ENCODE measurements at places on chromosomes 12 and 14.

DNA sequence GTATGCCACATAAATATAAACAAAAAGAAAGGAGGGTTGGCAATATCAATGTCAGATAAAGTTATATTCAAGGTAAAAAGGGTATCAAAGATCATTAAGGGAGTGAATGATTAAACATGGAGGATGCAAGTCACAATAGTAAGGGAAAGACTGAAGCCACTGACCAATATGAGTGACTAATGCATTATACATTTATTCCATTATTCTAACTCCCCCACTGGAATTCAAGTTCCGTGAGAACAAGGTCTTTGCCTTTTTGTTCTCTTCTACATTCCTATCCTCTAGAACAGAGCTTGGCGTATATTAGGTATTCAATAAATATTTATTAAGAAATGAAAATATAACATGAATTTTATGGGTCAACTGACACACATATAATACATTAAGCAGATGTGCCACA is 30.7 kb downstream of the MAP4K5 start:
- DNase-seq: peak; percentile 89

- DNase-seq: peak; percentile 47
Measured at GRCh38 chr12:65522956-65523860, 244.7 kb downstream of the MSRB3 start.

- no peak for DNase-seq
Measured at GRCh38 chr14:92694807-92695206, 53.6 kb downstream of the LGMN start.

GRCh38 chr14:34623506-34623905 is 6.4 kb downstream of the SNX6 start:
- DNase-seq: peak; percentile 14

DNA sequence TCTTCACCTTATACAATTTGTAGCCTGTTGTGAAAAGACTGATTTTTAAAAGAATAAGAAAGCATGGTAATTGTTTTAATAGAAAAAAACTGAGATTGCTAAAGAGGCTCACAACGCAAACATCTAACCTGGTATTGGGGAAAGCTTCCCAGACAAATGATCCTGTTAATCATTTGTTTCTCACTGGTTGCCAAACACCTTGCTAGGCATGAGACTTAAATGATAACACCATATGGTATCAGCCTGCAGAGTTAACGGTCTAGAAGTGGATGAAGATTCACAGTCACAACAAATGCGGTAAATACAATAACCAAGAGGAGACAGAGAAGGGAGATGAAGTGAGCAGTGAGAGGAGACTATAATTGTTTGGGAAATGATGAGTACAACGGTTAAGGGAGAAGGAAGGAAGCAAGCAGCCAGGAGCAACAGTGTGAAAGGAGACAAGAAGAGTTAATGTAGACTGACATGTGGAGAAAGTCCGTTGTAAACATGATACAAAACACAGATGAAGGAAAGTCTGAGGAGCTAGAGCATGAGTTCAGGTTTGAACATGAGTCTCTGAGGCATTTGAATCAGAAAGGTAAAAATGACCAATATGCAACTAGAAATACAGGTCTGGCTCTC is 19.8 kb downstream of the GXYLT1 start:
- no peak for DNase-seq

DNA sequence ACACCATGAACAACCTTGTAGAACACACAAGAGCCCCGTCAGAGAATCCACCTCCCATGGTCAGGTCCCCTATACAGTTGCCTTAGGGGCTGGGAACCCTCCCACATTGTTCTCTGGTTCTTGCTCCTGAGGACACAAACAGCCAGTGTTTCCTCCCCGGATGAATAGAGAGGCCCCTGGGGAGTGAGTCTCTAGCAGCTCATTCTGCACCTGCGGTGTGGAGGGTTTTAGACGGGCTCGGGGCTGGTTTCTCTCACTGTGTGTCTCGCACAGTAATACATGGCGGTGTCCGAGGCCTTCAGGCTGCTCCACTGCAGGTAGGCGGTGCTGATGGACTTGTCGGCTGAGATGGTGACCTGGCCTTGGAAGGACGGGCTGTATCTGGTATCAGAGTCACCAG is 1052.1 kb downstream of the TMEM121 start:
- no peak for DNase-seq

- no peak for DNase-seq
Measured at GRCh38 chr12:120846721-120847120, 57.4 kb downstream of the SPPL3 start.

- no peak for DNase-seq
Measured at GRCh38 chr12:131060011-131060703, 106.5 kb downstream of the ADGRD1 start.

GRCh38 chr12:93419388-93420034 is 22.2 kb downstream of the UBE2N start:
- peak; percentile 81 for DNase-seq

DNA sequence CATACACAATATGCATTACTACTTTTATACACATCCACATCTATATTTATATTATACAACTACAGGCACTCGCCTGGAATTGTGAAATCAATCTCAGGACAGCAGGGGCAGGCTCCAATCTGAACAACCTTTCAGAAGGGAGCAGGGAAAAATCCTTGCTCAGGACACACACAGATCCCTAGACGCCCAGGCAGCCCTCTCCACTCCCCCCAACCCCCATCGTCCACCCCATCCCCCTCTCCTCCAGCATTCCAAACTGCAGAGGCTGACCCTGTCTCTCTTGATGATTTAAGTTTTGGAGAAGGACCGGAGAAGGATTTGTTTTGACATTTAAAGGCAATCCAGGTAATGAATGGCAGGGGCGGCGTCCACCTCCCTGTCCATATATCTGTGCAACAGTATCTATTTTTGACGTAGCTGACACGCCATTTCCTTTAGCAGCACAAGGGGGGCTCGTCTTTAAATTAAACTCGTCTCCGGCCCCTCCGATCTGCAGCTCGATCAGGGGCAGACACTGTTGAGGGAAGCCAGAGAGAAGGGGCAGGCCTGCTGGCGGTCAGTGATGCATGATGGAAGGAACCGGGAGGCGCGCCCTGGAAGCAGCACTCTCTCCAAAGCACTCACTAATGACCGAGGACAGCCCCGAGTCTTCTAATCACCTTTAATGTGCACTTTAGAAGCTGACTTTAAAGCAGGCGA is 95.0 kb upstream of the TBX5 start:
- no peak for DNase-seq

GRCh38 chr12:79687711-79688260 is 3.0 kb downstream of the PAWR start:
- DNase-seq: no peak

- no peak for DNase-seq
Measured at GRCh38 chr14:43532825-43533416, 974.2 kb downstream of the FSCB start.

DNA sequence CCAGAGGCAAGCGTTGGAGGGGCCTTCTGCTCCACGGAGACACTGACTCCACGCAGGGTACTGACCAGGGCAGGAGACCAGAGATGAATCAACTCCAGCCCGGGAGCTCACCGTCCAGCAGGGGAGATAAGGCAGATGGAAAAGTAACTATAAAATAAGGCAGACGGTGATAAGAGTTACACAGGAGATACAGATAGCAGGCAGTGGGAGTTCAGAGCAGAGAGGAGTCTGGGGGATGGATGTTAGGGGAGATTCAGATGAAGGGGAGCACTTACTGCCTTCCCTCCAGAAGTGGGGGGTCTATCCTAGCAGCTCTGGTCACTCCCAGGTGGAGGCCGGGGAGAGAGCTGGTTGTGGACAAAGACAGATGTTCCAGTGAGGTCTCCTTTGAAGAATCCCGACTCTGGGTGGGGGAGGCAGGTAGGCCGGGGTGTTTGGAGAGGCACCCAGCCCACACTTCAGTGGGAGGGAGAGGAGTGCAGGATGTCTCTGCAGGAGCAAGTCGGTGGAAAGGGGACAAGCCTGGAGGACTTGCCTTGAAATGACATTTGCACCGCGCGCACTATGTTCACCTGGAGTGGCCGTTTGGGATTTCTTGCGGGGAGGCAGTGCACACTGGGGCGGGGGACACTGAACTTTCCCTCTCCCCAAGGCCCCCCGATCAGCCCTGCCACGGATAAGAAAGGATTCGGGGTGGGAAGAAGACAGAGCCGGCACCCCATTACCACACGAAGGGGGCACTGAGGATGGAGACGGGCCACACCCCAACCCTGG is 1.2 kb downstream of the PITPNM2 start:
- no peak for DNase-seq

DNA sequence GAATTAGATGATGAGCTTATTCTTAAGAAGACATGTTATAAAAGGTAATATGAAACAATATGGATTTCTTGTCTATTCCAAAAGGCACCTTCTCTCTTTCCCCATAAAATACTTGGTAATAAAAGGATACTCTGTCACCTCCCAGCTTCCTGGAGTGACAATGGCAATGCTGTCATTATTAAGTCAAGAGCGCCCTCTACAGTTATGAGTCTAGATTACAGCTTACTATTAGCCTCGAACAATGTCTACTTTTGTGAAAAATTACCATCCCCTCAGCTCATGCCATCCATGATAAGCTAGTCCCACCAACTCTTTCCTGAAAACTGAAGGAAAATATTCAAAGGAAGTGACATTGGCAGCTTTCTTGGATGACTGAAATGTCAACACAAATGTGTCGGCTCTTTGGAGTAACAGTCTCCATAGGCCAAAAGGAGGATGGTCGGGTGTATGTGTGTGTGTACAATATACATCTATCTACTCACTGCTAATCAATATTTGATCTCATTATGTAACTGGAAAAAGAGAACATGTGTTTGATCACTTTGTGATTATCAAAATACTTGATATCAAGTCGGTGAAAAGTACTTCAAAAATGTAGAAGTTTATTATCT is 48.7 kb upstream of the CDKN3 start:
- DNase-seq: peak; percentile 66

- no peak for DNase-seq
Measured at GRCh38 chr12:4471256-4471655, 25.6 kb upstream of the FGF6 start.

DNA sequence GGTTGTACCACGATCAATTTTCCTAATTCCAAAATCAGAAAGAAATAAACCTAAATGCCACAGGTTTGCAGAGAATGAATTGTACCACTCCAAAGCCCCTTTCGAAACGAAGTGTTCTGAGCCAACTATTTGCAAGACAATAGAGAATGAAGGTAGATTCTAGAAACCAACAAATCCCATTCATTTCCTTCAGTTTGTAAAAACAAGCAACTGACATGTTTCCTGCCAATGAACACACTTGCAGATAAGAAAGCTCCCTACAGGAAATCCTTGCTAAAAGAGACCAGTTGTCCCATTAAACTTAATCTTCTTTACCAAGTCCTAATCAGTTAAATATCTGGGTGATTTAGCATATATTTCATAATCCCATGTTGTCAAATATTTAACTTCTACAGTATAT is 198.4 kb upstream of the FOXN3 start:
- peak; percentile 72 for DNase-seq

- DNase-seq: peak; percentile 81
Measured at GRCh38 chr12:31574803-31575575, 15.9 kb downstream of the DENND5B start.

GRCh38 chr14:90587918-90588317 is 191.1 kb downstream of the CALM1 start:
- no peak for DNase-seq

DNA sequence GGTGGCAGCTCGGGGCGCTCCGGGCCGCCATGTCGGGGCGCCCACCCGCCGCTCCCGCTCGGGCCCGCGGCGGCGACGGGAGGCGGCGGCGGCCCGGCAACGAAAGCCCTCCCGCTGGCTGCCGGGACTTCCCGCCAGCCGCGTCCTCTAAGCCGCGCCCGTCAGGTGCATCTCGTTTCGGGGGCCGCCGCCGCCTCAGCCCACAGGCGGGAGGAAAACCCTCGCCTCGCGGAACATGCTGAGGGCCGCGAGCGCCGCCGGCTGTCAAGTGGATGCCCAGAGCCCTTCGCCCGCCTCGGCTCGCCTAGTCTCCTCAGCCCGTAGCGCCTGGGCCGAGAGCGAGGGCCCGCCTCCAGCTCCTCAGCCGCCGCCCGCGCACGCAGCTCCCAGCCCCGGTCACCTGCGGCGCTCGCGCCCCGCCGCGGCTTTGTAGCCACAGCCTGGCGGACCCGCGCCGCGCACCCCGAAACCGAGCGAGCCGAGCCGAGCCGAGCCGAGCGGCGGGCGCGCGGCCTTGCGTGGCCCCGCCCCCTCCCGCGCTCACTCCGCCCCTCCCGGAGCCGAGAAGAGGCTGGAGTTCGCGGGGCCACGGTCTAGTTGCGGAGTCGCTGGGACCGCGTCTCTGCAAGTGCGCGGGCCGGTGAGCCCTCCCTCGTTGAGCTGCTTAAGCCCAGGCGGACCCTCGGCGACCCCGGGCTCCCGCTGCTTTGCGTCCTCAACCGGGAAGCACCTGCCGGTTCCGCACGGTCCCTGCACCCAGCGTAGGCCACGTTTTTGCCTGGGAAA is at the start of gene EML5:
TSS of gene EML5 (minus strand) at position 481 of the 786 bp plus-strand sequence. CDS start at position 31, 450 bp downstream.
- DNase-seq: peak; percentile 45

GRCh38 chr12:18275981-18276380 is 14.7 kb downstream of the PIK3C2G start:
- DNase-seq: no peak

DNA sequence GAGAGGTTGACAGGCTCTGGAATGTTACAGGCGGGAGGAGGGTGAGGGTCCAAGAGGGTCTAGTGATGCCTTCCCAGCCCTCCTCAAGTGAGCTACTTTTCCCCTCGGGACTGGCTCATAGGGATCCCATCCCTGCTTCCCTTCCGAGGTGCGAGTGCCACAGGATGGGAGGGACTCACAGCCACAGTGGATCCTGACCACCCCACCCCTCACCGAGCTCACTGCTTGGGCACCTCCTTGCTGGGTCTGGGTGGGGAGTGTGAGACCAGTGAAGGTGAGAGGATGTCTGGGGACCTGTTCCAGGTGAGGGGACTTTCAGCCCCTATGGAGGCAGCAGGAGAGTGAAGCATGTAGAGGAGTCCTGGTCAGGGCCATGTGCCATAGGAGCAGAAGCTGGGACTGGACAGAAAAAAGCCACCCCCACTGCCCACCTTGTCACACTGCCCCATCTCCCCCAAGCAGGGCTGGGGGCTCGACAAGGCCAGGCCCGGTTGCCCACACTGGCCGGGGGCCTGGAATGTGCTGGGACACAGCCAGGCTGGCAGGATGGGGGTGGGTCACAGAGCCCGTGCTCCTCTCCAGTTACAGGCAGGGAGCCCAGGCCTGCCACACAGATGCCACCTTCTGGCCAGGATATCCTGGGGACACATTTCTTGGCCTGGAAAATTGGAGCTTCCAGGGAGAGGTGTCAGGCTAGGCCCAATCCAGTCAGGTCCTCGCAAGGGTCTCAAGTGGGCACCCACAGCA is 1.7 kb upstream of the TNS2 start:
- no peak for DNase-seq

Data from fibroblast of pulmonary artery (primary cell).